ENCODE measurements at places on chromosomes 1 and 21.

- DNase-seq: no peak
Observed at GRCh38 chr1:22174446-22175220, 31.7 kb upstream of the WNT4 start.

- DNase-seq: no peak
Observed at GRCh38 chr1:60621368-60621851, 461.0 kb upstream of the NFIA start.

- no peak for DNase-seq
Observed at GRCh38 chr21:16085421-16085820, 355.6 kb downstream of the USP25 start.

- DNase-seq: no peak
Observed at GRCh38 chr1:201602413-201603265, 63.7 kb downstream of the NAV1 start.

GRCh38 chr21:42350927-42351426 is at the start of gene TFF2:
Gene TFF2 (minus strand): TSS chr21:42350994. CDS start chr21:42350957, 37 bp downstream.
- DNase-seq: no peak

GRCh38 chr1:230661976-230662375 is 19.7 kb downstream of the COG2 start:
- no peak for DNase-seq

DNA sequence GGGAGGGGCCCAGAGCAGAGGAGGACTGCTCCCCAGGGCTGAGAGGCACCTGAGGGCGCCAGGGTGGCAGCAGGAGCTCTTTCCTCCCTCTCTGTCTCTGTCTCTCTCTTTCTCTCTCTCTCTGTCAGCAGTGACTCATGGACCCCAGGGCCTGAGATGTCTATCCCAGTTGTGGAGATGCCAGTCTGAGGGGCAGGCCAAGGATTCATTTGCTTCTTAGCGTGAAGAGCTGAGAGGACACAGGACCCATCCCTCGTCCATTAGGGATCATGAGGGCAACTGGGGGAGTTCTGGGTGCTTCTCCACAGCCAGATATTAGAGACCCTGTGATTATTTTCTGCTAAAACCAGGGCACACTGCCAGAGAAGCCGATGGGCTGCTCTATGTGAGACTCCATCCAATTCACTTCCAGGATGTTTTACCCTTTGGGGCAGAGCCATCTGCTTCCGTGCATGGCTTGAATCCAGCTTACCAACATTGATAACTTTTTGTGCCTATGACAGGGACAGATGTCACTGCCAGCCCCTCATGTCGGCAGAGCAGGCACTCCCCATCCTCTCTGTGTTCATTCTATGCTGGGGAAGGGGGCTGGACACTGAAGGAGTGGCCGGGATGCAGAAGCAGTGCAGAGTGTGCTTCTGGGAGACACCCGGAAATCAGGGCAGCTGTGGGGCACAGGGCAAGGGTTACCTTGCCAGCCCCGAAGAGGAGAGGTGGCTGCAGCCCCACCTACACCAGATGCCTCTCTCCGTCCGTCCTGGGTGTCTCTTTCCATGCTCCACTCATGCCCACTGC is 4.1 kb upstream of the PCBP3 start:
- DNase-seq: no peak

- no peak for DNase-seq
Observed at GRCh38 chr1:244868484-244869363, 4.4 kb upstream of the HNRNPU start.

GRCh38 chr1:158077411-158078256 is 84.2 kb downstream of the KIRREL1 start:
- no peak for DNase-seq

GRCh38 chr1:169884634-169885033 is 9.1 kb downstream of the SCYL3 start:
- DNase-seq: no peak

- DNase-seq: no peak
Observed at GRCh38 chr21:35337573-35337972, 288.5 kb upstream of the RUNX1 start.

- DNase-seq: no peak
Observed at GRCh38 chr1:29532285-29532684, 296.0 kb downstream of the PTPRU start.

DNA sequence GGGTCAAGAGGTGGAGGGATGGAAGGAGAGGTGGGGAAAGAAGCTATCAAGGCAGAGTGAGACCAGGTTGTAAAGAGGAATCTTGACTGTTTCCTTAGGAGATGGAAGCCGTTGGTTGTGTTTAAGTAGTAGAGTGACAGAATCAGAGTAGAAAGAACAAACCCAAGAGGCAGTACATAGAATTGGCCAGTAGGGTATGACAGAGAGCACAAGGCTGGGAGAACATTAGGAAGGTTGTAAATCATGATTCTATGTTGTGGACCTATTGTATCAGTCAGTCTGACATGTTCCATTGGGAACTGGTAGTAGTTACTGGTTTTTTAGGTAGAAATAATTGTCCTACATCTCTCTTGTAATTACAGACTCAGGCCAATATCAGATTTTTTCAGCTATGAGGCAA is 486.9 kb upstream of the USP24 start:
- DNase-seq: peak; percentile 14

- no peak for DNase-seq
Observed at GRCh38 chr1:47443530-47444296, 5.9 kb downstream of the FOXD2 start.

GRCh38 chr1:211541278-211541677 is 37.7 kb downstream of the SLC30A1 start:
- DNase-seq: no peak

- no peak for DNase-seq
Observed at GRCh38 chr1:101484689-101485338, 248.0 kb downstream of the S1PR1 start.

DNA sequence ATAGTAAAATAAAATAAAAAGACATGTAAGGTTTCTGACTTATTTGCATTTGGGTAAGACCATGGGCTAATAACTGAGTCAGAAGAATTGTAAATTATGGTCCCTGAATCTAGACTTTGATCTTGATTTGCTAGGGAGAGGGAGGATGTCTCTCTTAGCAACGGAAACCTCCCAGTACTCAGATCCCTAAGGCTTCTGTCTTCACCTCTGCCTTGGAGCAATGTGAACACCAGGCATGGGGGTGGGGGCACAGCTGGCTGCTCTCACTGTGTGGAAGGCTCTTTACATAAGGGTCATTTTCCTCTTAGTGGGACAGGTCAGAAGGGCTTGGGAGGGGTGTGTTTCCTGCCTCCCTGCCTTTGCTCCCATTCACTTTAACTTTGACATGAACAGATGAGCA is 17.0 kb upstream of the TMEM54 start:
- no peak for DNase-seq

DNA sequence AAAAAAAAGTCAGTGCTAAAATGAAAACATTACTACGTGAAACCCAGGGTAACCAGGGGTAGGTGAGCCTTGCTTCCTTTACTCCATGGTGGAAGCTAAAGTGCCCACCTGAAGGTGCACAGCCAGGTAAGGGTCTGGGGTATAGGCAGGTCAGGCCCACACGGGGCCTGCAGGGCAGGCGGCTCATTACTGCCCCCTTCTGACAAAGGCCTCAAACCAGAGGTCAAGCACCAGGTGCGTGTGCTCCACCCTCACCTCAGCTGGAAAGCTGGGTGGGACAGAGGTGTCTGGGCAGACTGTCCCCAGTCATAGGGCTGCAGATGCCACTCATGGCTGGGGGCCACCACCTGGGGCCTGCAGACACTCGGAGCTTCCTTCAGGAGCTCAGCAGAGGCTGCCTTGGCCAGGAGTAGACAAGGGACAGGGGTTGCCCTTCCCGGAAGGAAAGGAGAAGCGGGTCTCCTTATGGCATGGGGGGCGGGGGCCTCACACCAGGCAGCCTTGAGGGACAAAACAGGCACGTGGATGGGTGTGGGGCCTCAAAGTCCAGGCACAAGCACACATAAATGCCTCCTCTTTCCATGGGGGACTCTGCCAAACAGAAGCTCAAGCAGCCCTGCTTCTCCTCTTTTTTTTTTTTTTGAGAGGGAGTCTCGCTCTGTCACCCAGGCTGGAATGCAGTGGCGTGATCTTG is 36.2 kb downstream of the ACOT7 start:
- no peak for DNase-seq

DNA sequence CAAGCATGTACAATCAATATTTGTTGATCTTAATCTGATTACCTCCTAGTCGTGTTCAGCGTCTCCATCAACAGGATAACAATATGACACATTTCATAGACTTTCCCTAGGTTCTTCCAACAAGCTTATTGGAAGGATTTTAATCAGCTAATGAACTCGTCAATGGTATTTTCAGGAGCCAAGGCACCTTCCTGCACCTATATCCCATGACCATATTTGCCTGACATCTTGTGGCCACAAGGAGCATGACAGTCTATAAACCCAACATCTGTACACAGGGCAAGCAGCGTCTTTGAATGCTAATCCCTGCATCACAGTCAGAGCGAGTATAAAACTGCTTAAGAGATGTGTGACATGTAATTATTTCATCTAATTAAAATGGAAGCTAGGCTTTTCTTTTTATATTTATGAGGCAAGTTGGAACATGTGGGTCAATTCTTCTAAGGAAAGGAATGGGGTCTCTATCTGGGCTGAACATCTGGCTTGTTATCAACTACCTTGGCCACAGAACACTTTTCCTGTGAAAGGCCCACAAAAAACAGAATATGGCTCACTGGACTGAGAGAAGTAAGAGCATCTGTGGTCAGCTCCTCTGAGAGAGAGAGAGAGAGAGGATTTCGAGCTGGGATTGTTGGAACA is 388.8 kb downstream of the NTNG1 start:
- peak; percentile 72 for DNase-seq

DNA sequence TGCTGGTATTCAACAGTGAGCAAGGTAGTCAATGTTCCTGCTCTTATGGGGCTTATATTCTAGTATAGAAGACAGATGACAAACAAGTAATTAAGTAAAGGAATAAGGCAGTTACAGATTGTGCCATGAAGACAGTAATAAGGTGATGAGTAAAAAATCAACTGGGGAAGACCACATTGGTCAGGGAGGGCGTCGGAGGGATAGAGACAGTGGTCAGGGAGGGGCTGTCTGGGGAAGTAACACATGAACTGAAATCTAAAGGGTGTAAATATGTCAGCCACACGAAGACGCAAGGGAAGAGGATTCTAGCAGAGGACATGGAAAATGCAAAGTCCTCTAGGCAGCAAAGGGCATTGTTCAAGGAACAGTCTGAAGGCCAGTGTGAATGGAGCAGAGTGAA is 10.1 kb downstream of the IL12RB2 start:
- DNase-seq: no peak

GRCh38 chr1:36349241-36349671 is 25.8 kb upstream of the EVA1B start:
- no peak for DNase-seq

GRCh38 chr1:45303520-45304310 is 23.0 kb upstream of the HPDL start:
- DNase-seq: peak; percentile 96

DNA sequence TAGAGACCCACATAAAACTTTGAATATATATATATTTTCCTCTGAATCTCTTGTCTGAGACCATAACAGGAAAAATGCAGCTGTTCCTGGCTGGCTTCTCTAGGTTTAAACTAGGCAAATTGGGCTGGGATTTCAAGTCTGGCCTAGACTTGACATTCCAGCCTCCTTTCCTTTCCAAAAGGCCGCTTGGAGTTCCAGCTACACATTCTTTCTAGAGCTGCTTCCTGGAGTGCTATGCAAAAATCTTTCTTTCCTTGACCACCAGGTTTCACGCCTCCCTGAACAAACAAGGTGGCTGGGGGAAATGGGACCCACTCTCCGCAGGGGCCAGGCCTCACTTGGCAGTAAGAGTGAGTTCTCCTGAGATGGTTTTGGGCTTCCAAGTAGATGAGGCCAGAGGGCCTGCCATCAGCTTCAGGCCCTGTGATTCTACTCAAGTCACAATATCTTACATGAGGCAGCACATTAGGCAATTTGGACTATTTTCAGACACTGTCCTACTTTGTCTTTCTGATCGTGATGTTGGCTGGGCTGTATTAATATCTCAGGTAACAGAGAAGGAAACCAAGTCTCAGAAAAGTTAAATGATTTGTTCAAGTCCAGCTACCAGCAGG is 102.4 kb downstream of the FAM78B start:
- DNase-seq: no peak

DNA sequence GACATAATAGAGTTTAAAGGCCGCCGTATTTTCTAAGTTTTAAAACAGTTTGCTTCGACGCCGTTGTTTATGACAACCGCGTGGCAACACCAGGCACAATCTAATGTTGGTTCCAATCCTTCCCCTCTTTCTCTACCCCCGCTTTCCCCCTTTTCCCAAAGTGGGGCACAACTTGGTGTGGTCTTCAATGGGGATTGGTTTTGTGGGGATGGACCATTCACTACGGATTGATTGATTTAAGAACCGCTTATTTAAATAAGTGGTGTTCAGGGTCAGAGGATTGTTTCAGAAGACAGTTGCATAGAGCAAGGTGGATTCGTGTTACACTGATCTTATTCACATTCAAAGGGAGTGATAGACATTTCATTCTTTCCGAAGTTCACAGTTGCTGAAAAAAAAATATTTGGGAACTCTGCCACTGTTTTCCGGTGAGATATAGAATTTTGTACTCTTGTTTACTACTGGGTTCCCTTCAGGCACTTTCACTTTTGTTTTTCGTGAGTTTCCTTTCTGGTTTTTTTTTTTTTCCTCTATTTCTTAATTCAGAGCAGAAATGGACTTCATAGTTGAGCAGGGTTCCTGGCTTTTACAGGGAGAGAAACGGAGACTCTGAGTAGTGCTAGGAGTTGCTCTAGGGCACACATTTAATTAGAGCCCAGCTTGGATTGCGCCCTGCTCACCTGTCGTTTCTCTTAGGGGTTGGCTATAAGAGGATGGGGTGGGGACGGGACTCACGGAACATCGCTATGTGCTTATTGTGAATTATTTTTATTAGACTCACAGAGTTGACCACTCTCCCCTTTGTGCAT is 79.6 kb upstream of the AK4 start:
- DNase-seq: peak; percentile 44

GRCh38 chr21:45959779-45960390 is 21.7 kb upstream of the COL6A1 start:
- DNase-seq: no peak

DNA sequence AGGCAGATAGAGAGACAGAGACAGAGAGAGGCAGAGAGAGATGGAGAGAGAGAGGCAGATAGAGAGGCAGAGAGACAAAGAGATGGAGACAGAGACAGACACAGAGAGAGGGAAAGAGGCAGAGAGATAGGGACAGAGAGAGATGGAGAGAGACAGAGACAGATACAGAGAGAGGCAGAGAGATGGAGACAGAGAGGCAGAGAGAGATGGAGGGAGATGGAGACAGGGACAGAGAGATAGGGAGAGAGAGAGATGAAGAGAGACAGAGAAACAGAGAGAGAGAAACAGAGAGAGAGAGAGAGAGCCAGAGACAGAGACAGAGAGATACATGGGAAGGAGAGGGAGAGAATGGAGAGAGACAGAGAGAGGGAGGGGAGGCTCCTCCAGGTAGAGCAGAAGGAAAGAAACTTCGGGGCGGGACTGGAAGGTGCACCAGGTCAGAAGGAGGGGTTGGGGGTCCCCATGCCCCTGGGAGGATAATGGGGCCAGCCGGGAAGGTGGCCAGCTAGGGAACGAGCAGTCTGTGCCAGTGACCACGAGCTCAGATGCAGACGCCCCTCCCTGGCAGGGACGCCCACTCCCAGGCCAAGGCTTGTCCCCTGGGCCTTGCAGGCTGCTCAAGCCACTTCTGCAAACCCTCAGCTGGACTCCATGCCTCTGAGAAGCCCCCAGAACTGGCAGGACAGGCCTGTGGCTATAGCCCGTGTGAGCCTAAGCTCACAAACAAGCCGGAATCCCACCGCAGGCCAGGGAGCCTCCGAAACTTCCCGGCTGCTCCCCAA is 3.3 kb downstream of the FNDC10 start:
- no peak for DNase-seq

GRCh38 chr1:71738256-71738655 is 544.1 kb downstream of the NEGR1 start:
- DNase-seq: peak; percentile 3

All from T47D (cell line).